ENCODE measurements at places on chromosomes 5 and 9. TPM values are rescaled to one million over a fixed set of nuclear protein-coding genes. Genes with fewer than 3 reads are reported as not detected.

The MARVELD2 gene
- 20.0 TPM for total RNA-seq

The IFNA2 gene
- total RNA-seq = 0.34 TPM

The KIF12 gene
- total RNA-seq = 5.2 TPM

The ZFP62 gene
- 48.9 TPM for total RNA-seq

The MAP3K1 gene
- 55.7 TPM for total RNA-seq

The PITX1 gene
- total RNA-seq = 80.2 TPM

The KCNV2 gene
- not detected for total RNA-seq

The ZNF79 gene
- 11.0 TPM for total RNA-seq

The IFNE gene
- 2.0 TPM for total RNA-seq

The HRCT1 gene
- total RNA-seq = 1.0 TPM

The IRX2 gene
- total RNA-seq = 32.6 TPM

The BNC2 gene
- 45.1 TPM for total RNA-seq

DNA sequence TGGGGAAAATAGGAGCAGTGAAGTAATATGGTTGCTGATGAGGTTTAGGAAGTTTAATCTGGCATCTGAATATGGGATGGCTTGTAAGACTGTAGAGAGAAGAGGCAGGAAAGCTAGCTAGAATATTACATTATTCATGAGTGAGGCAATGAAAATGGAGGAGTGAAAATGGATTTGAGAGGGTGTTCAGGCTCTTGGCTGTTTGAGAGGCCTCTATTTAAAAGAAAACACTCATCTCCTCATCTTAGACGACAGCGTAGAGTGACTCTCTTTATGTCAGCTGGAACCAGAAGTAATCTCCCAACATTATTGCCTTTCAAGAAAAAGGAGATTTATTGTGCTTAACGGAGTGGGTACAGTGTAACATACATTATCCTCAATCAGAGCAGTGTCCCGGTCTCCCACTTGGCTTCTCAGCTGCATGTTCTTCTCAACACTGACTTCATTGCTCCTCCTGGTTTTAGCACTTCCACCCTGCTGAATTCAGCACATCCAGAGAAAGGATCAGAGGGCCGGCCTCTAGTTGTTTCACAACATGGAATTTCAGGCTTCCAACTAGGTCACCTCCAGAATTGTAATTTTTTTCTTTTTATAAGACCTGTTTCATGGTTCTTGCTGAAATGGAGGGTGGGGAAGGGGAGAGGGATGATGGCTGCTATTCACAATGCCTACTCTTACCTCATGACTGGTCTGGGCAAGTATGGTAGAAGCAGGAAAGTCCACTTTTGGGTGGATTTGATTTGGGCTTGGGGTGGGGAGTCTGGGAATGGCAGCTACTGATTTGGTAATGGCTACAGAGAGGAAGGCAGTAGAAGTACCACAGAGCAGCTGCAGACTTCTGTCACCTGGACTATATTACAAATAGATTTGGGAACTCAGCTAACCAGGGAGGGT lies 52.9 kb upstream of the KIAA1958 start:
- DNase-seq = no peak
- no peaks in the 10 kb centered on the region for H3K27me3 ChIP-seq
- peaks cover 7% of the 10 kb centered on the region for H3K4me1 ChIP-seq
- H3K4me3 ChIP-seq = no peak overlapping the region
- no peak overlapping the region for H3K27ac ChIP-seq

- no peak for DNase-seq
- peak within 1 kb of the TSS; percentile 46 for H3K4me3 ChIP-seq
- no peak within 1 kb of the TSS for H3K27ac ChIP-seq
- H3K36me3 ChIP-seq = peaks cover 54% of the 10 kb centered on the region
- H3K27me3 ChIP-seq = no peaks in the 10 kb centered on the region
- H3K4me1 ChIP-seq = no peaks in the 10 kb centered on the region
Observed at GRCh38 chr5:141192110-141192725, at the start of gene PCDHB10. Gene PCDHB10 (plus strand): TSS chr5:141192353. CDS start chr5:141192553, 200 bp downstream.

DNA sequence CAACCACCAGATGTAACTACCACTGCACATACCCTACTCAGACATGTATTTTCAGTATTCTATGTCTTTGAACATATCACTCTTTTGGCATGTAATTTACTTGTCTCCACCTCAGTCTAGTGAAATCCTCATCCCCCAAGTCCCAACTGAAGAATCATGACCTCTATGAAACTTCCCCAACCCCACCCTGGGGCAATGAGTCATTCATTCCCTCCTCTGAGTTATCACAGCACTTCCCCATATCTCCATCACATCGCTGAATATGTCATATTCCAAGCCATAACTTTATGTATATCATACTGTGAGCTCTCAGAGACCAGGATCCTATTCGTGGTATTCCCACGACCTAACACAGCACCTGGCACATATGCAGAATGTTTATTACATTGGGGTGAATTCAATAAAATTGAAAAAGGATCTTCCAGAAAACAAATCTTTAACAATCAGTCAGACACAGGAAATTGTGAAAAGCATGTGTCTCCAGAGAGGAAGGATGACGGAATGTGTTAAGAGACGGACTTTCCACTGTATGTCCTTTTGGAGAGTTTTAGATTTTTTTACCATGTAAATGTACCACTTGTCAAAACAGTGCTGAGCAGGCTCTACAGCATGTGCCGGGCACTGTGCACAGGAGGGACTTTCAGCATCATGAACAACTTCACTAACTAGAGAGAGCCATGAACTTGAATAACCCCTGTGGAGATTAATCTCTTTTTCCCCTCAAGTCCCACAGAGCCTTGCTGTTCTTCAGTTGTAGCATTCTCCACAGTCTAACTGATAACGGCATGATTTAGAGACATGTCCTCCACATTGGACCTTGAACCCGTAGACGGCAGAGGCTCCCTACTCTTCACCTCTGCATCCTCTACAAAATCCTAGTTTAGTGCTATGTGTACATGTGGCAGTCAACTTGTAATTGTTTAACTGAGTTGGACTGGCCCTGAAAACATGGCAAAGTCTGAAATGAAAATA lies 213.5 kb downstream of the GLIS3 start:
- H3K4me3 ChIP-seq = no peak overlapping the region
- no peak overlapping the region for H3K27ac ChIP-seq
- H3K27me3 ChIP-seq = no peaks in the 10 kb centered on the region
- DNase-seq = no peak
- H3K36me3 ChIP-seq = no peaks in the 10 kb centered on the region
- no peaks in the 10 kb centered on the region for H3K4me1 ChIP-seq

DNA sequence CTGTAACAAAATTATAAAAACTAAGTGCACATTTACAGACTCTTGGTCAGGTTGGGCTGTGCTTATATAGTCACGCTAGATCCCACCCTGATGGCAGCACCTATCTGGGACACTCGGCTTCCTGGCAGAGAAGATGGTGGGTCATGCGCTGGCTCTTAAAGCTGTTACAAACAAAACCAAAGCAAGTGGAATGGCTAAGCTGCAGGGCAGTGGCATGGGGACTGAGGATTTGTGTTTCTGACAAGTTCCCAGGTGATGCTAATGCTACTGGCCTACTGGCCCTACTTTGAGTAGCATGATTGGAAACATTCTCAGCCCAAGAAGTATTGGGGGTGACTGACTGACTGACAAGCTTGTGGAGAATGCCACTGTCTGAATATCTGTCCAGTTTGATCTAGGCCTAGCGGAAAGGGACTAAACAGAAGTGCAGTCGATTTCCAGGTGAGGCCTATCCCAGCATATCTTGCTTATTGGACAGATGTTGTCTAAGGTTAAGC lies 8.3 kb downstream of the BTF3 start:
- H3K4me3 ChIP-seq = no peak overlapping the region
- no peaks in the 10 kb centered on the region for H3K4me1 ChIP-seq
- H3K27ac ChIP-seq = no peak overlapping the region
- no peak for DNase-seq

DNA sequence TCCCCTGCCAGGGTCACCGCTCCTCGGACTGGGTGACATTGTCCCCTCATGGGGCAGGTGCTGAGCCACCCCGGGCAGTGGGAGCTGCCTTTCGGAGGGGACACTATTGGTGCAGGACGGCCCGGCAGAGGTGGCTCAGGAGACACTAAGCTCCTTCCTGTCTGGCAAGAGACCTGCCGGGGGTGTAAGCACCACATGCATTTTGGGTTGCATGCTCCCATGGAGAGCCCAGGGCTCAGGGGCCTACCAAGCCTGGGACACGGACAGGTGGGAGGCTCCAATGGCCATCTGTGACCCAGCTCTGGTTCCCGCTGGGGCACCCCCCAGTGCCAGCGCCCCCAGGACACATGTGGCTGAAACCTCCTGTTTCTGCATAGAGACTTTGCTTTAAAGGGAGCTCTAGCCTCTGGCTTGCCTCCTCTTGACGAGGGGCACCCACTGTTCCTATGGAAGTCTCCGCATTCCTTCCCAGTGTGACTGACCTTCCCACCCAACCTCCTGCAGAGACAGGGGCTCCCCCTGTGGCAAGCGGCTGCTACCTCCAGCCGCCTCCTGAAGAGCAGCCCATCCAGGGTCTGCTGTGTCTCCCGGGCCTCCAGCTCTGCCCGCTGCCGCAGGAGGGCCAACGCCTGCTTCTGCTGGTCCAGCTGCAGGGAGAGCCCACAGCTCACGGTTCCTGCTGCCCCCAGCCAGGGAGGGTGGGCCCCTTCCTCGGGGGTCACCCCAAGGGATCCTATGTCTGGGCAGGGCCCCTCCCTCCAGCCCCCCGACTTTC lies 28.1 kb downstream of the CCDC187 start:
- no peak for DNase-seq
- no peak overlapping the region for H3K27ac ChIP-seq
- peaks cover 45% of the 10 kb centered on the region for H3K27me3 ChIP-seq
- no peaks in the 10 kb centered on the region for H3K36me3 ChIP-seq

- no peak overlapping the region for H3K27ac ChIP-seq
- H3K4me3 ChIP-seq = no peak overlapping the region
- DNase-seq = no peak
- H3K27me3 ChIP-seq = no peaks in the 10 kb centered on the region
Observed at GRCh38 chr5:138594305-138595058, 19.3 kb upstream of the HSPA9 start.

GRCh38 chr5:149773291-149774095 lies 43.4 kb downstream of the PPARGC1B start:
- peaks cover 20% of the 10 kb centered on the region for H3K4me1 ChIP-seq
- H3K36me3 ChIP-seq = no peaks in the 10 kb centered on the region
- no peak overlapping the region for H3K4me3 ChIP-seq
- H3K27ac ChIP-seq = no peak overlapping the region
- H3K27me3 ChIP-seq = no peaks in the 10 kb centered on the region
- DNase-seq = no peak

GRCh38 chr5:55037046-55037771 lies 13.2 kb downstream of the GZMK start:
- DNase-seq = no peak
- peaks cover 10% of the 10 kb centered on the region for H3K4me1 ChIP-seq
- no peak overlapping the region for H3K4me3 ChIP-seq
- H3K27ac ChIP-seq = peak overlapping the region; percentile 78

DNA sequence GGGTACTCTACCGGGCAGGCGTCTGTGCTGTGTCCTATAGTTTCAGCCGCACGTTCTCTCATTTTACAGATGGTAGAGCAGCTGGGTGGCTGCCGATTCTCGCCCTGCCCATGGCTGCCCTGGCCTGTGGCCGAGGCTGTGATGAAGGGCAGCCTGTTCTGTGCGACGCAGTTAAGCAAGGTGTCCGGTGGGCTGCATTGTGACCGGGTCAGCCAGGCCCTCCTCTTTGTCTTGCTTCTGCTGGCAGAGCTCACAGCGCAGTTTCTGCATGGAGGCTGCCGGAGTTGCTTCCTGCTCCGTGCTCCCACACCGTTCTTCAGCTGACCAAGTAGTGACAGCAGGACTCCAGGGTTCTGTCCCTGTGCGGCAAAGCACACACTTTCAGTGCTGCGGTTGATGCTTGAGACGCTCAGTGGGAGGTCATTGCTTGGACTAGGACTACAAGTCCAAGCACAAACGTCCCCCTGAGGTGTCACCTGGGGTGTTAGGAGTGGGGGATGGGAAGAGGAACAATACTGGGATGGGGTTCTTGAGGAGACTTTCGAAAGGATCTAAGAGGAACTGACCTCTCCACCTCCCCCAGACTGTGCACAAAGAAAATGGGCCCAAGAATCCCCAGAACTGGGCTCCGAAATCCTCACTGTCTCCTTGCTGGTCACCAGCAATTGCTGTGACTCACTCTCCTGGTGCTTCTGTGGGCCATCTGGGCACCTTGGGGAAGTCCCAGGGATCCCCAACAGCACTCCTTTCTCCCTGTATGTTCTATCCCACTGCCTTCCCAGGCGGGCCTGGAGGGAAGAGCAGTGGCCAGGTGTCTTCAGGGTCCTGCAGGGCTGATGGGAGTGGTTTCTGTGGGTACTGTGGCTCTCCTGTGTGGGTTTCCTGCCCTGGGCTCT lies 58.2 kb downstream of the GADD45G start:
- H3K27me3 ChIP-seq = no peaks in the 10 kb centered on the region
- DNase-seq = no peak
- no peak overlapping the region for H3K4me3 ChIP-seq
- no peak overlapping the region for H3K27ac ChIP-seq
- H3K36me3 ChIP-seq = no peaks in the 10 kb centered on the region

DNA sequence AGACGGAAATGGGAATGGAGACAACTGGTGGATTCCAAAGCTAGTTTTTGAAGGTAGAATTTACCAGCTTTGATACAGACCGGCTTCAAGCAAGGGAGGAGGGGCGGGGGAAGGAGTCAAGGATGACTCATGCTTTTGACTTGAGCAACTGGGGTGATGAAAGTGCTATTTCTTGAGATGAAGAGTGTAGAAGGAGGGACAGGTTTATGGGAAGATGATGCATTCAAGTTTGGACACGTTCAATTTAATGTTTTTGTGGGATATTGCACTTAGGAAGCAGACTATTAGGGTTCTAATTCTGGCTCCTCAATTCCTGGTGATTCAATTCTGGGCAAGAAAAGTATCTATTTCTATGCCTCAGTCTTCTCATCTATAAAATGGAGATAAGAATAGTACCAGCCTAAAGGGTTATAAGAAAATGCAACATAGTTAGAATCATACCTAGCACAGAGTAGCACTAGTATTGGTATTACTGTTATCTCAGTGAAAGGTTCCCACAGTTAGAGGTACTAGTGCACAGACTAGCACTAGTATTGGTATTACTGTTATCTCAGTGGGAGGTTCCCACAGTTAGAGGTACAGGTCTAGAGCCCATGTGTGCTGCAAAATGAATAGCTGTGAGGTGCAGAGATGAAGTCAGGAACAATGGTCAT lies 4.6 kb downstream of the NIPAL4 start:
- peaks cover 32% of the 10 kb centered on the region for H3K27me3 ChIP-seq
- H3K4me3 ChIP-seq = no peak overlapping the region
- H3K36me3 ChIP-seq = no peaks in the 10 kb centered on the region
- peaks cover 11% of the 10 kb centered on the region for H3K4me1 ChIP-seq

DNA sequence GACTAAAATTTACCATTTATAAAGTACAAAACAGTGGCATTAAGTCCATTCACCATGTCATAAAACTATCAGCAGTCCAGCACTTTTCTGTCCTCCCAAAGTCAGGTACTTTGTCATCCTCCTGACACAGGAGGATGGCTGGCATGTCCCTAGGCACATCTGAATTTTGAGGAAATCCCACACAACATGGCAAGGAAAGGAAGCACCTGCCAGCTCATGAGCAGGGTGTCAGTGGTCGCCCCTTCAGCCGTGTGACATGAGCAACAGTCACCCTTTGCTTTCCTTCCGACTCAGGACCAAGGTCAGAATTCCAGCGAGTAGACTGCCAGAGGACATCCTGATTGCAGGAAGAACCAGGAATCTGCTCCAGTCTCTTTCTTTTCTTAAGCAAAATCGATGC lies 77.1 kb downstream of the PPARGC1B start:
- no peaks in the 10 kb centered on the region for H3K36me3 ChIP-seq
- no peak for DNase-seq
- peaks cover 20% of the 10 kb centered on the region for H3K4me1 ChIP-seq
- H3K4me3 ChIP-seq = no peak overlapping the region
- no peaks in the 10 kb centered on the region for H3K27me3 ChIP-seq

- no peaks in the 10 kb centered on the region for H3K27me3 ChIP-seq
- H3K4me1 ChIP-seq = peaks cover 9% of the 10 kb centered on the region
- peaks cover 2% of the 10 kb centered on the region for H3K36me3 ChIP-seq
- no peak overlapping the region for H3K4me3 ChIP-seq
Observed at GRCh38 chr9:109953300-109953699, 173.3 kb downstream of the PALM2AKAP2 start.
